Cortex of kidney (tissue), 1 donor: ENCODE measurements at places on chromosomes 2 and 18.

DNA sequence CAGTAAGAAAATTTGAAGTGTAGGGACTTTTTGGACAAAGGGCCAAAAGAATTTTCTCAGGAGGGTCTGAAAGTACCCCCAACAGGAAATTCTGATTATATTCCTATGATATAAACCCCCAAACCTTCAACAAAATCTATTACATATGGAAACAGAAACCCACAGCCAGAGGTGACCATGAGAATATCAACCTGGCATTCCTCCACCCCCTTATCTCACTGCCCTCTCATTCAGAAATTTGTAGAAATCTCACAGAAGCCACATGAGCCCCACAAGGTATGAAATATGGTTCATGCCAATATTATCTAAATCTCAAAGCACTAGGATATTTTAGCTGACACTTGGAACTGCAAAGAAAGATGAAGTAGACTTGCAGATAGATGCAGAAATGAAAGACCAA is 31.0 kb upstream of the RBBP8 start:
- no peak for DNase-seq

DNA sequence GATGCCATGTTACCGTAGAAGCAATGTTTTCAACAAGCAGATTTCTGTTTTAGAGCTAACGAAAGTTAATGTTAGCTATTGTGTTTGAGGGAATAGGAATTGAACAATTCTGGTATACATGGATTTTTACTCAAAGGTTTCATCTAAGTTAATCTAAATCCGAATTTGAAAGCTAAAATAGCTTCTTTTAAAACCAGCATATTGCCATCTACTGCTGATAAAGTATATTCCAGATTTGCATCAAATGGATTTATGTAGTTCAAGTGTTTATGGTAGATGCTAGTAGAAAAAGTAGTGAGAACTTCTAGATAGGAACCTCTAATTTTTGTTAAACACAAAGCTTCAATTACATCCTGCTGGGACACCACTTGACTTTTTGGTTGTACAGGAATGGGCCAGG is 1569.5 kb upstream of the NXPH2 start:
- DNase-seq: no peak

DNA sequence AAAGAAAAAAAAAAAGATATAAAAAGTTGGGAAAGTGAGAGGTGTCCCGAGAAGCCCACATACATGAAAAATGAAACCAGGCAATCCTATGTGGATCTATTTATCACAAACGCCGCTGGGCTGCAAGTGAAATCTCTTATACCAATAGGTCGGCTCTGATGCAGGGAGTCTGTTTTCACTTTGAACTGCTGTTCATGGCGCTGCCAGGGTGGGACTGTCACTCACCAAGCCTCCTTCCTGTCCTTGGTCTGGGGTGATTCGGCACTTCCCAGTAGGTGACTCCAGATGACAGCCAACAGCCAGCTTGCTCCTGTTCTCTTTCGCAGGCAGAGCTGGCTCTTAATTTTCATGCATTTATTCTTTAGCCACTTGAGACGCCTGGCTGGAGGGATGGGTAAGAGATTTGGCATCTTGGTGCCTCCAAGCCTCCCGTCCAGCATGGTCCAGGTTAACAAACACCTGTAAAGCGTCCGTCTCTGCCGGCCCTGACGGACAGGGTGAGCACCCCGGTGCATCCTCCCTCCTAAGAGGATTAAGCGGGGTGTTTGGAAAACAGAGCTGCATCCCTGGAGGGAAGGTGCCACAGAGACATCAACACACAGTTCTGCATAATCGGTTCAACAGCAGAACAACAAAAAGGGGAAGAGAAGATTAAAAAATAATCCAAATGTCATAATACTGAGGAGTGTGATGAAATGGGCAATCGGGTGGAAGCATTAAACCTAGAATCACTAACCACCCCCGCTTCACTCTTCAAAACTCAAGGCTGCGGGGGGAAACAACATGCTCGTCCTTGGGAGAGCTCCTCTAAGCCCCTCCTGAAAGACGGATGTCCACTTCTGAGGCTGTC is 58.7 kb downstream of the STEAP3 start:
- DNase-seq: no peak

GRCh38 chr2:174760845-174761473 is 3.3 kb downstream of the CHRNA1 start:
- DNase-seq: no peak

GRCh38 chr2:19360966-19361321 is 2.5 kb upstream of the OSR1 start:
- no peak for DNase-seq

- no peak for DNase-seq
These were observed 82.0 kb downstream of the LIMS1 start for GRCh38 chr2:108616318-108616717.

DNA sequence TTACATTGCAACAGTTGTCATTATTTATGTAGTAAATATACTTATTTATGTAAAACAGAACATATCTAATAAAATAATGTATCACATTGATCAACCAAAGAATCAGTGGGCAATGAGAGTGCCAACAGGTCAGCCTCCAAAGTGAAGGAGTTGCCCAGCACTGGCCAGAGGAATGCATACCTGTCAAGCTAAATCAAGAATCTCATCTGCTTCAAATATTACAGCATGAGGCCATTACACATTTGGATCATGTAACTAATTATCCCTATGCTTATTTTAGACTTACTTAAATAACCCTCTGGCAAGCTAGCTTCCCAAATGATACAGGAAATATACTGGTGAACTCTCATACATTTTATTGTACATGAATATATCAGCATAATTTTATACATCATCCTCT is 1211.7 kb upstream of the ACVR2A start:
- DNase-seq: no peak

DNA sequence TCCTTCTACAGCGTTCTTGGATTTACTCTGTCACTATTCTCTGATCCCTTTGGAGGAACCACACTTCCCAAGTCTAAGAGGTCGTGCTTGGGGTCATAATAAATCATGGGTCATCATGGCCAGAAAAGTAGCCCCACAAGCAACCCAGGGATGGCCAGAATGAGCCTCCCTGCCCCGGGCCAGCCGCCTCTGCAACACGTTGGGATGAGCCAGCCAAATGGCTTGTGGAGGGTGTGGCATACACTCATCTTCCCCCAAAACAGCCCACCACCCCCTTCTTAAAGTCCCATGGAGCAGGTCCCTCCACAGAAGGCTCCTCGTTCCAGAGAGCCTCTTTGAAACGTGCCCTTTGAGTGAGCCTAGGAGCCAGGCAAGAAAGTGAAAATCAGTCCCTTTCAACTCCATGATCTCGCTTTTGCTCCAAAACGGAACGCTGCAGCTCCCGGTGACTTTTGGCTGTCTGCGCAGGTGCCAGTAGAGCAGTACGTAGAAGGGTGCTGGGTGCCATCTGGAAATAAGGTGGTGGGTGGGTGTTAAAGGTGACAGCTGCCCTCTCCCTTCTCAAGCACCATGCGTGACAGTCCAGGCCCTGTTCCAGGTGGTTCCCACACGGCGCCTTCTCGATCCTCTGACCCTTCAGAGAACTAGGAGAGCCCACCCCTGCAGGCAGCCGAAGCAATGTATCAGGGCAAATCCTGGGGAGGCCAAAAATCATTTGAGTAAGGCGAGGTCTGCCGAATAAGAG is 48.5 kb upstream of the FOSL2 start:
- DNase-seq: no peak

DNA sequence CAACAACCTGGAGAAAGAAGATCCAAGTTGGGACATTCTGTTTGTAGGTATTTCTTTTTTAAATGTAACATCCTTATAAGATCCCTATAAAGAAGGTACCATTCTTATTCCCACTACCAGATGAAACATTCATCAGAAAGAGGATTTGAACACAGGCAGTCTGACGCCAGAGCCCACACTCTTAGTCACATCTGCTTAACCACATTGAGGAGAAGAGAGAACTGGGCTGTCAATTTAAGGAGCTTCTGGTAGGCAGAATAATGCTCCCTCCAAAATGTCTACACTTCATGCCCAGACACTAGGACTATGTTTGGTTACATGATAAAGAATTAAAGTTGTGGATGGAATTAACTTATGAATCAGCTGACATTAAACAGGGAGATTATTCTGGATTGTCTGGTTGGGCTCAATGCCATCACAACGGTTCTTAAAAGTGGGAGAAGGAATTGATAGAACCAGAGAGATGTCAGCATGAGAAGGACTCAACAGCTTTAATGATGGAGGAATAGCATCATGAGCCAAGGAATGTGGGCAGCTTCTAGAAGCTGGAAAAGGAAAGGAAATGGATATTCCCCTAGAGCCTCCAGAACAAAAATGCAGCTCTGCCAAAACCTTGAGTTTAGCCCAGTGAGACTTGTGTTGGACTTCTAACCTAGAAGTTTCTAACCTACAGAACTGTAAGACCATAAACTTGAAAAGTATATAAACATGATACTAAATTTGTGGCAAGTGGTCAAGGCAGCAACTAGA is 82.2 kb downstream of the KLF7 start:
- DNase-seq: no peak

GRCh38 chr18:31835528-31836133 is 75.0 kb upstream of the SLC25A52 start:
- no peak for DNase-seq

GRCh38 chr2:42639340-42640077 is 71.1 kb downstream of the MTA3 start:
- no peak for DNase-seq

- DNase-seq: no peak
These were observed 202.4 kb downstream of the FBXO15 start for GRCh38 chr18:73945130-73945792.

DNA sequence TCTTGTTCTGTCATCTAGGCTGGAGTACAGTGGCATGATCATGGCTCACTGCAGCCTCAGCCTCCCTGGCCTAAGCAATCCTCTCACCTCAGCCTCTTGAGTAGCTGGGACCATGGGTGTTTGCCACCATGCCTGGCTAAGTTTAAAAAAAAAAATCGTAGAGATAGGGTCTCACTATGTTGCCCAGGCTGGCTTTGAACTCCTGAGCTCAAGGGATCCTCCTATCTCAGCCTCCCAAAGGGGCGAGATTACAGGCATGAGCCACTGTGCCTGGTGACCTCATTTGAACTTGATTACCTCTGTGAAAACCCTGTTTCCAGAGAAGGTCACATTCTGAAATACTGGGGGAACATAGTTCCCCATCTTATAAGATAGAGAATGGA is 190.3 kb downstream of the NEDD4L start:
- DNase-seq: no peak

DNA sequence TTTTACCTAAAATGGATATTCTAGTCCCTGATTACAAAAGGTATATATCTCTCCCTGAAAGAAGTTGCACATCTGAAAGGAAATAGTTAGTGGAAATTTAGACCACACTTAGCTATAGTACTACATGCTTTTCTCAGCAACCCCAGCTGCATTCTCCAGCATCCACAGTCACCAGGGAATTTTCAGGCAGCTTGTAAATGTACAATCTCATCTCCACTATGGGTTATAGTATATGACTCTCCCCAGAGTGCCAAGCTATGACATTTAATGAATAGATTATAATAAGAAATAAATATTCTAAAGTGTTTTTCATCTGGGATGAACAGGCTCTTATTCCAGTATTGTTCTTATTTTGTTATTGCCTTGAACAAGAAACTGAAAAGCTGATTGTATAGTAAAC is 197.6 kb upstream of the HNRNPA3 start:
- DNase-seq: no peak

DNA sequence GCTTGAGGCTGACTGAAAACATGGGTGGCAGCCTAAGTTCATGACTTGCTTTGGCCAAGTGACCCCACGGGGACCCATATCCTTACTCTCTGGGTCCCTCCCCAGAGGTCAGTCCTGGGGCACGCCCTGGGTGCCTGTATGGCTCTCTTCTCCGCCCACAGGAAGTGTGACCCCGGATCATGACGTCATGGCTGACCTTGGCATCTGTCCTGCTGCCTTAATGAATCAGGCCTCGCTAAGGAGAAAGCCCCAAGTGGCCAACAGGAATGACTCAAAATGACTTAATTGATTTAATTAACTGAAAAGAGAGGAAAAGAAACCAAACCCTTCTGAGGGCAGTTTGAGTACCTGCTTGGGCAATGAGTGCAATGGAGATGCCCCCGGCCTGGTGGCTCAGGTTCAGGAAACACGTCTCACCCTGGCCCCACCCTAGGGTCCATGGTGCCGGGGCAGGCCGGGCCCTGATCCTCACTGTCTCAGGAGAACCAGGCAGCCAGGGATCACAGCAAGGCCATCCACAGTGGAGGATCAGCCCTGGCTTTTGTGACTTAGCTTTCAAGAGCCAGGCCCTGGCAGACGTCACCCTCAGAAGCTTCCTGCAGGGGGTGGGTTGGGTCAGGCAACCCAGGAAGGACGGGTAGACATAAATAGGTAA is 112.0 kb downstream of the CYP26B1 start:
- no peak for DNase-seq

GRCh38 chr18:75141734-75142133 is 67.2 kb downstream of the PTGR3 start:
- DNase-seq: no peak

GRCh38 chr2:205483095-205483494 is 199.2 kb upstream of the NRP2 start:
- DNase-seq: no peak

GRCh38 chr2:10229462-10230099 is 73.1 kb upstream of the HPCAL1 start:
- DNase-seq: no peak

DNA sequence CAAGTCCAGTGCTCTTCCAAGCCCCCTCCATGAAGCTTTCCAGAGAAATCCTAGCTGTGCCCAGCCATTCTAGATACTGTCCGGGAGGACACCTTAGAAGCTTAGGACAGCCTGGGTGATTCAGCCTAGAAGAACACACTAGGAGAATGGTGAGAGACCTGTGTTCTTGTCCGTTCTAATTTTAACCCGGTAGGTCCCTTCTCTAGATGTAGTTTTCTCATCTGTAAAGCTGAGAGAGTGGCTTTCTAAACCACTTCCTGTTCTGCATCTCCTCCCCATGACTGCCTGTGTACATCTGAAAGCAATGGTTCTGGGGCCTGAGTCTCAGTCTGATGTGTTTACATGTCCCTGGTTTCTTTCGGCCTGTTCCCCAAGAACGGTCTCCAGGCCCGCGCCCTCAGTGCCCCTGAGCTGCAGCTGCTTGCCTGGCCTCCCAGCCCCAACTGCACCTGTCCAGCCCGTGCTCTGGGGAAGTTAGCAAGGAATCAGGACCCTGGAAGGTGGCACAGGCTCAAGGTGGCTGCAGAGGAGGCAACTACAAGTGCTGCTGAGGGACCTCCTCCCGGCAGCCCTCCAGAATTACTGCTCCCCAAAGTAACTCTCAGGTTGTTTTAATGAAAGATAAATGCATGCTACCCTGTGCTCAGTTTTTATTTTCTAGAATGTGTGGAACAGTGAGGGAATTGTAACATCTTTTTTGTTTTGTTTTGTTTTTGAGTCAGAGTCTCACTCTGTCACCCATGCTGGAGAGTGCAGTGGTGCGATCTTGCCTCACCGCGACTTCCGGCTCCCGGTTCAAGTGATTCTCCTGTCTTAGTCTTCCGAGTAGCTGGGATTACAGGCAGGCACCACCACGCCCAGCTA is 105.9 kb downstream of the LBH start:
- DNase-seq: no peak

GRCh38 chr2:99841749-99842148 is 300.6 kb downstream of the AFF3 start:
- DNase-seq: no peak

GRCh38 chr2:100460904-100461530 is 9.3 kb upstream of the NMS start:
- no peak for DNase-seq

GRCh38 chr18:25895518-25895917 is 194.9 kb downstream of the SS18 start:
- DNase-seq: no peak

- no peak for DNase-seq
These were observed 8.7 kb downstream of the CTIF start for GRCh38 chr18:48547531-48547981.
